Daoy (cell line): ENCODE measurements at places on chromosomes 7 and 10. TPM values are rescaled to one million over a fixed set of nuclear protein-coding genes. Genes with fewer than 3 reads are reported as not detected.

SPDYE11 gene
- total RNA-seq = not detected in 2 replicates

PAPOLB gene
- not detected in 2 replicates for total RNA-seq

SLC13A1 gene
- total RNA-seq = not detected in 2 replicates

BICC1 gene
- total RNA-seq = 9.1 and 12.2 TPM in 2 replicates

CD36 gene
- not detected in 2 replicates for total RNA-seq
